OCI-LY7 (cell line): ENCODE measurements at places on chromosomes 7 and 10. TPM values are rescaled to one million over a fixed set of nuclear protein-coding genes. Genes with fewer than 3 reads are reported as not detected.

HOXA2 gene
- total RNA-seq = 0.42 TPM in 1 of 2 replicates, not detected in the other

PCLO gene
- 1.4 and 3.0 TPM in 2 replicates for total RNA-seq

EPHA1 gene
- not detected in 2 replicates for total RNA-seq

TMEM229A gene
- not detected in 2 replicates for total RNA-seq

SLIT1 gene
- 0.77 and 1.0 TPM in 2 replicates for total RNA-seq

SEMA4G gene
- total RNA-seq = 0.17 and 0.21 TPM in 2 replicates

OR2F1 gene
- total RNA-seq = not detected in 2 replicates

PGAM2 gene
- total RNA-seq = 0.80 and 1.1 TPM in 2 replicates

RET gene
- total RNA-seq = 0.06 TPM in 1 of 2 replicates, not detected in the other

GRCh38 chr7:155124706-155125105 lies 54.6 kb downstream of the HTR5A start:
- DNase-seq = no peak

GRCh38 chr10:100013621-100014020 lies 3.9 kb upstream of the DNMBP start:
- DNase-seq = no peak

DNA sequence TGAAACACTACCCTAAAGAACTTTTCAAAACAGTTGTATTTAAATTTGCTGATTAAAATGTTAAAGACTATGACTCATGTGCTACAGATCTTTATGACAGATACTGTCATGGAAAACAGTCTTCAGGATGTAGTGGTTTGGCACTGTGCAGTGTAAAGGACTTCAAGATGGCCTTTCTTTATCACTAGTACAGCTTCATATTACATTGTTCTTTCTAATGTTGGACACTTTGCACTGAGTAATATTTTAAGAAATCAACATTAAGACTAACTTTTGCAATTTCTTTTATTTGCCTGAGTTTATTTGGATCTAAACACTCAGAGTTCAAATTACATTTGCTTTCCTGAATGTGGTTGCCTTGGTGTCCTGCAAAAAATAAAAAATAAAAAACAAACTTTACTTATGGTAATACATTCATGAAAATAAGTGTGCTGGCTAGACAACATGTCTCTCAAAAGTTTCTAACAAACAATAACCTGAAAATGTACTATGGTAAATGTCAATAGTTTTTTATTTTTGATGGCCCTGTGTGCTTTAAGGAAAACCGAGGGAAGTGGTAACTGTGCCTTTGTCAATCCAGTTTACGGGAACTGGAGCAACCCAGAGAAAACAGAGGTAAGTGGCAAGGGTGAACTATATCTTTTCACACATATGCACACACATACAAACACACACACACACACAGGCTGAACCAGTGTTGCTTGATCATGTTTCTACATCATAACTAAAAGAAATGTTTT lies 85.9 kb upstream of the PLXDC2 start:
- no peak for DNase-seq

DNA sequence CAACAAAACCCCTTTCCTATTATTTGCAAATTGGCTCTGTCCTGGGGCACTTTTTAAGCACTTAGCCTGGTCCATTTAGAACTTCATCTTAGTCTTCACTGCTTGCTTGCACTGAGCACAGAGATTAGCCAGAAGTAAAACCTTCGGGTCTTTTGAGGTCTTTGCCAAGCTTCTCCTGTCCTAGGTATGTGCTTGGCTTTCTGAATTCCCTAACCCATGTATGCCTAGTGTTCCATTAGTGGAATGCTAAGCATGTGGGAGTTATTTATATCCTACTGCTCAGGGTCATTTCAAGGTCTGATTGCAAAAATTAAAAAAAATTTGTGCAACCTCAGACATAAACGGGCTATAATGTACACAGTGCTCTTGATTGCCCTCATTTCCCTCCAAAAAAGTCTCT lies 18.0 kb downstream of the ZNF37A start:
- no peak for DNase-seq

DNA sequence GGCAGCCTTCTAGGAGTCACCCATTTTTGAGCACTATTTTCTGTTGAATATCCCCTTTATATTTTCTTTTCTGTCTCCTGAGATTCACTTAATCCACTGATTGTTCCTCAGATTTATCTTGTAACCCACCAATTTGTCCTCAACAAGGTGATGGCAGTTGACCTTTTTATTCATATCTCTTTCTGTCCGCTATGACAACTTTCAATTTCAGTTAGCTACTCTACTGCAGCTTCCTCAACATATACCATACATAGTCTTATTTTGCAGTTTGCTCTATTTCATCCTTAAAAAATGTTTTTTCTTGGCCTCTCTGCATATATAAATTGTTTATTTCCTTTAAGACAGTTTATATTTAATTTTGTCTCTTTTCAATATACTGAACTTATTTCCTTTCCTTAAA lies 101.3 kb downstream of the THSD7A start:
- no peak for DNase-seq

DNA sequence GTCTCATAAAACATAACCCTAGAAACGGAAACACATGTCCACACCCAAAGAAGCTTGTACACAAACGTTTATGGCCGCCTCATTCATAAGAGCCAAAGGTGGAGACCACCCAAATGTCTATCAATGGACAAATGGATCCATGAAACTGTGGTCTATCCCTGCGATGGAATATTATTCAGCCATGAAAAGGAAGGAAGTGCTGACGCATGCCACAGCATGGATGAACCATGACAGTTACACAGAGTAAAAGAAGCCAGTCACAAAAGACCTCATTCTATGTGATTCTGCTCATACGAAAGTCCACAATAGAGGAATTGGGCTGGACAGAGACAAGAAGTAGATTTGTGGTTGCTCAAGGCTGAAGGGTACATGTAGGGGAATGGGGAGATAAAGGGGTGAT lies 10.8 kb downstream of the CHST15 start:
- no peak for DNase-seq

DNA sequence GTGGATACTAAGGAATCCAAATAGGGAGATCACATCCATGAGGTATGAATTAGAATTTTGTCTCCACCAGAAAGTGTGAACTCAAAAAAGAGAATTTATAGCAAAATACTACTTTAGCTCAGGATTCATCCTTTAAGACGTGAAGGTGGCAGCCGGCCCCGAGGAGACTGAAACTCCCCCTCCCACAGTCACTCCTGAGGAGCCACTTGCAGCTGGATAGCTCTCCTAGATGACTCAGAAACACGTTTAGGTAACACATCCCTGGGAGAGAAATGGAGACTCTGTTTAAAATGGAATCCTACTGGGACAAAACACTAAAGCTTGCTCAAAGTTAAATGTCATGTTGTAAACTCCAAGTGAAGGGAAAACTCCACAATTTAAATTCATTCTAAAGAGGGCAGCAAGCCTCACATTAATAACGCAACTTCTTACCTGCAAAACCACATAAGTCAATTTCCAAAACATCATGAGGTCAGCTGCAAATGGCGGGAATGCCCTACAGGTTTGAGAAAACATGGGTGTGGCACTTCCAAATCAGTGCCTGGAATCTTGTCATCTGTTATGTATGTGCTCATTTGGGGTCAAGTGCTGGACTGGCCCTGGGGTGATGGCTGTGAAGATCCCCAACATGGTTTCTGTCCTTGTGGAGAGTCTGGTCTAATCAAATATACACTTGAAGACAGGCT lies 46.2 kb downstream of the ICA1 start:
- DNase-seq = no peak

DNA sequence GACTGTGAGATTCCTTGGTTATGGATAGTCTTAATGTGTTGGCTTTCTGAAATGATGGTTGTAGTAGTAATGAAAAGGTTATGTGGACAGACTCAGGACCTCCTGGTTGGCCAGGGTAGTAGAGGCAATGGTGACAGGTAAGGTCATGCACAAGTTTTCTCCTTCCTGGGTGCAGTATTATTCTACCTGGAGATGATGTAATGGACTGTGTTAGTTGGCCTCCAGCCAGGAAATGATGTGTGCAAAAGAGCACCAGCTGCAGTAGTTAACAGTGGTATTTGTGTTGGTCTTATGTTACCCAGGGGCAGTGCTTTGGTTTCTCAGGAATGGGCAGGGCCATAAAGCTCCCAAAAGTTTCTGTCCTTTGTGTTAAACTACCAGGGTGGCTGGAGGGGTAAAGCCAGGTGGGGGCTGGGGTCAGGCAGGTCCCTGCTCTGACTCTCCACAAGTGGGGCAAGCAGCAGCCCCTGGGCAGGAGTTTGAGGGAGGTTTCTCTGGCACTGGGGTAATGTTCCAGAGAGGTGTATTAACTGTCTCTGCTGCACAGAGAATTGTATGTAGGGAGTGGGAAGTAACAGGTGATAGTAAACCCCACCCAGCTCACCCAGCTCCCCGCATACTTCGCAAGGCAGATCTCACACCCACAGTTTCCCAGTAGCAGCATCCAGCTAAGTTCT lies 36.3 kb downstream of the GPR22 start:
- peak; percentile 34 for DNase-seq
